ENCODE measurements at places on chromosomes 5 and 9. TPM values are rescaled to one million over a fixed set of nuclear protein-coding genes. Genes with fewer than 3 reads are reported as not detected.

Gene NEUROG1
- not detected for total RNA-seq

DNA sequence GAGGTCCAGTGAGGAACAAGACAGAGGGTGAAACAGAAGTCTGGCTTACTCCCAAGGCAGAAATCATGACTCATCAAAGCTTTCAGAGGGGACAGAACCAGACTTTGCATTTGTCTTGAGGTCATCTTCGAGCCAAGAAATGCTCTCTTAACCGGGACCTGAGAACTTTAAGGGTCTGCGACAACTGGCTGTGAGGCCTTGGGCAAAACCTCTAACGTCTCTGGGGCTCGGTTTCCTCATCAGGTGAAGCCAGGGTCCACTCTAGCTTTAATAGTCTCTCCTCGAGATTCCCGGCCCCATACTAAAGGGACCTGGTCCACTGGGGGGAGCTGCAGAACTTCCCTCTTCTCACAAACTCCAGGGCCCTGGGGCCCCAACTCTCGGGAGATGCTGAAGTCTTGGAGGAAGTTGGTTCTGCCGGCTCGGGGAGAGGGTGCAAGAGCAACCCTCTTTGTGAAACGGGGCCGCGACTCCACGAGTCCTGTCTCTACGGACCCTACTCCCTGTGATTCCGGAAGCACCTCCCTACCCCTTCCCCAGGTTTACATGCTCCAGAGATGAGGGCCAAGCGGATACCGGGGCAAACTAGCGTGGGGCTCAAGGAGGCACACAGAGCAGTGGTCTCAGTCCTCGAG, 2.6 kb downstream of the GLIS3 start:
- DNase-seq = peak; percentile 80

Gene NR2F1-AS1
- not detected for total RNA-seq

DNA sequence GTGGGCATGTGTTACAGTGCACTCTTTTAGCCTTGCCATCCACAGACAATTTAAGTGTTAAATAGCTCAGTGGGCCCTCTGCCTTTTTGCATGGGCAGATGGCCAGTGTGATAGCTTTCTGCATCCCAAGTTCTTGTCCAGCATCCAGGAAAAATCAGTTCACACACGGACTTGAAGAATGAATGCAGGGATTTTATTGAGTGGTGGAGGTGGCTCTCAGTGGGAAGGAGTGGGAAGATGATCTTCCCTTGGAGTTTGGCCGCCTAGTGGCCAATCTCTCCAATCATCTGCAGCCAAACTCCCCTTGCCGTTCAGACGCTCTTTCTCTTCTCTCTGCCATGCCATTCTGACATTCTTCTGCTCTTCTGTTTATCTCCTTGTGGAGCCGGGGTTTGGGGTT, 322.4 kb upstream of the GRAMD2B start:
- no peak for DNase-seq

DNA sequence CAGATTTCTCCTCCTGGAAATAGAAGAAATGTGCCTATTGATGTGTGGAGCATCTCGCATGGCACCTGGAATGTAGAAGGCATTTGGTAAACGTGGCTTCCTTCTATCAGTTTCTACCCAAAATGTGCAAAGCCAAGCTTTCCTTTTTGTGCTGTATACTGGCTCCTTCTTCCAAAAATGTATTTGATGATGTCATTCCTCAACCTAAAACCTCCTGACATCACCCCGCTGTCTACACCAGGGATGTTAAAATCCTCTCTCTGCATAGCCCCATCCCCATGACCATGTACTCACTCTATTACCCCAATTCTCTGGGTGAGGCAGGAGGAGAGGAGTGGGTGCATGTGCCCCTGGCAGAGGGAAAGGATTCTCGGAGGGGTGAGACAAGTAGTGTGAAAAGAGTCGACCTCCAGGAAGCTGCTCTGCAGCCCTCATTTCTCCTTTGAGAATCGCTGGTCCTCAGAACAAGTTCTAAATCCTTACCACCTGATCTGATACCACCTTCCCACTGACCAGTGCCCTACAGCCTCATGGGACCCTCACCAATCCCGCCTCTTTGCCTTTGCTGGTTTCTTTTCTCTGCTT, 11.7 kb upstream of the MED10 start:
- no peak for DNase-seq

DNA sequence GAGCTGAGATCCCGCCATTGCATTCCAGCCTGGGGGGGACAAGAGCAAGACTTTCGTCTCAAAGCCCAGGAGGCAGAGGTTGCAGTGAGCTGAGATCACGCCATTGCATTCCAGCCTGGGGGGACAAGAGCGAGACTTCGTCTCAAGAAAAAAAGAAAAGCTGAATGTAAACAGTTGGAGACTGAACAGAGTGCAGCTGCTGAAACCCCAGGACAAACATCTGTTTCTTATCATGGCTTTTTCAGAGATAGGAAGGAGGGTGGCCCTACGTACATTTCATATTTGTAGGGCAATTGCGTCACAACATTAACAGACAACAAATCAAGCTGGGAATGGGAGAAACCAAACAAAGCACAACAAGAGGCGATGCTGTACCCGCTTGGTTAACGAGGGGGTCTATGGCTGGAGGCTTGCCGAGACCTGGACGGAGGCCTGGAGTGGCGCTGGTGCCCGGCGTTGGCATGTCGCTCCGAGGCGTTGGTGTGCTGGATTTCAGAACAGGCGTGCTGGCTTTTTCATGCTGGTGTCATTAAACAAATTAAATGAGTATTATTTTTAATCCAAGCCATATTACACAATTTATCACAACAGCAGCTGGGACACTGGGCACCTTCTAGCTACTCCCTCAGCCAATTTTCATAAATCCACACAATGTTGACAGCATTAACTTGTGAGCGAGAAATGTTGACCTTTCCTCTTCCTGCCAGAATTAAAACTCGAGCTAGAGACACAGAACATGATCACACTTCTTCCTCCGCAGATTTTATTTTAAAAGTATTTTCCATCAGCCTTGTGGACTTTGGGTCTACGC, 76.1 kb downstream of the TLE1 start:
- DNase-seq = no peak

DNA sequence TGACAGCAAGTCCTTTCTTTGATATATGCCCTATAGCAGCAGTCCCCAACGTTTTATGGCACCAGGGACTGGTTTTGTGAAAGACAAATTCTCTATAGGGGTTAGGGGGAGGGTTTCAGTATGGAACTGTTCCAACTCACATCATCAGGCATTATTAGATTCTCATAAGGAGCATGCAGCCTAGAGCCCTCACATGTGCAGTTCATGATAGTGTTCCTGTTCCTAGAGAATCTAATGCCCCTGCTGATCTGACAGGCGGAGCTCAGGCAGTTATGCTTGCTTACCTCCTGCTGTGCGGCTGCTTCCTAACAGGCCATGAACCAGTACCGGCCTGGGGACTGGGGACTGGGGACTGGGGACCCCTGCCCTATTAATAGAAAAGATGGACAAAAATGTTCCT, 2.7 kb upstream of the RAPGEF6 start:
- DNase-seq = no peak

Data from foreskin keratinocyte (primary cell).